ENCODE measurements at places on chromosomes 4 and X.

DNA sequence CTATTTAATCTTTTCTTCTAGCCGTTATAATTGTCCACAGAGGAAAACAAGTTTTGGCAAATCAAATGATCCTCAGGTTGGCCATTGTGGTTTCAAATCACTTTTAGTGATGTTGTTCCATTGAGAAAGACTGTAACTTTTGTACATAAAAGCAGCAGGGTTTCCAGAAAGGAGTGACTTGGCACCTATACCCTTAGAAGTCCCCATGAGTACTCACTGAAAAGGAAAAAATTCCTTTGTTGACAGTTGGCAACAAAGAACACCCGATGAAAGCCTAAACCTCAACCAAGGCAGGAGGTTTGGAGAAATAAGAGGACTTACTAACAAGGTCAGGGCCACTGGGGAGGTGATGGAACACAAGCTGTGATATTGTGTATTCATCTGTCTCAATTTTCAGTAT, 474.4 kb downstream of the RAPGEF2 start:
- no peak for DNase-seq

DNA sequence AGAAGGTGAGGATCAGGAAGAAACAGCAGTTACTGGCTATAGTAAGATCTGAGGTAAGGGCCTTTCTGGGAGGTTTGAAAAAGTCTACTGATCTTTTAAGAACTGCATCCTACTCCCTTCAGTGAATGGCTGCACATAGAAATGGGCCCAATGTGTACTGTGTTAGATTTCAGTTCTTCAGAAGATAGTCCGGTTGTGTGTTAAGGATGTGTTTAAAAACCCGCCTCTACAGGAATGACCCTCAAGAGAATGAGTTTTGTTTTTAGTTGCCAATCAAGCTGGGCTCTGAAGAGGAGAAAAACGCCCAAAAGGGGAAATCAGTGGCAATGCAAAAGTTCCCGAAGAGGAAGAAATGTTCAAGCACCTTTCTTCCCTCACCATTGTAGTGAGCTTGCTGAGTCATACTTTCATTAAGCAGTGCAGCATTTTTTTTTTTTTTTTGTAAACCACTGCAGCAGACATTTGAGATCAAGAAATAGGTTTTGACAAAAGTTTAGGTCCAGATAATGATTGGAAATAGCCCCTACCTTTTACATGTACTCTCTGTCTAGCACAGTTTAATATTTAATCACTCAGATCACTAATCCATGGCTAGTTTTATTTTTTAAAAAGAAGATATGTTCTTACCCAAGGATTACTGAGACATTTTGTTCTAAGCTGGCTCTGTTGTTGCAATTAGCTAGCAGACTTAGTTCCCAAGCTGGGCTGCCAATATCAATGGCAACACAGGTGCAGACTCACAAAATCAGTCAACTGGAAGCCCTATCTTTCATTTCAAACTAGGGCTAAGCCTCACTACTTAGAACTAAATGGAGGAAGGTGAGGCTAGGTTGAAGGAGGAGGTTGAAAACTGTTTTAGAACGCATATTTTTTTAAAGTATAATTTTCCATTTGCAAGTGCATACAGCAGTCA, 7.0 kb upstream of the TRPC5OS start:
- peak; percentile 4 for DNase-seq

GRCh38 chr4:78336093-78336943, 215.3 kb upstream of the ANXA3 start:
- no peak for DNase-seq

GRCh38 chr4:120215350-120215749, 148.7 kb upstream of the MAD2L1 start:
- no peak for DNase-seq

DNA sequence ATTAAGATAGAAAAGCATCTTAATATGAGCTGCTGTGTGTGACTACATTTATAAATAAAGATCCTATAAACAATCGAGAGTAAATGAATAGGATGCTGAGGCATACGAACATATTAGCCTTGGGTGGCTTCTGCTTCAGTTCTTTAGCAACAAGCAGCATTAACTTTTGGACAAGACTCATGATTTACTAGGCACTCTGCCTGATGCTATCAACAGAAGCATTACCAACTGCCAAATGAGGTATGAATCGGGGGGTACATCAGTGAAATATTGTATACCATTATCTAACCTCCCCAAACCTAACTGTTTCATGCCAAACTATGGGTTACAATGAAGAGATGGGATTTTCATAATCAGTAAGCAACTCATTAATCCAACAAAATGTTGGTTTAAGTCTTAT, 113.1 kb downstream of the RAB28 start:
- DNase-seq = no peak

- DNase-seq = no peak
Observed at GRCh38 chr4:145795521-145795920, 115.6 kb downstream of the C4orf51 start.

DNA sequence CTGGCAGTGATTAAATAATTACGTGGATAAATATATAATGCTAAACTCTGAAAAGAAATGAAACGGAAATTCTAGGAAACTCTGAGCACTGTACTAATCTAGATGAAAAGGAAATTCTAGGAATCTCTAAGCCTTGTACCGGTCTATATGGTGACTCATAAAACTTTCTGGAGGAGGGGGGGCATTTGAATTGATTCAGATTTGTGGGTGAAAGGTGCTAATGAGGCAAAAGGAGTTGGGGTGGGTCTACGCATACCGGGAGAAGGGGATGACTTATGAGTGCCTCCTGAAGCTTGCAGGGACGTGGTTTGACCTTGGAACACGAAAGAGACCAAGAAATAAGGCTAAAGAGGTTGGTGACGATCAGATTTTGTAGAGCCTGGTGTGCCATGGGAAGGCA, 151.7 kb upstream of the CASK start:
- DNase-seq = no peak

DNA sequence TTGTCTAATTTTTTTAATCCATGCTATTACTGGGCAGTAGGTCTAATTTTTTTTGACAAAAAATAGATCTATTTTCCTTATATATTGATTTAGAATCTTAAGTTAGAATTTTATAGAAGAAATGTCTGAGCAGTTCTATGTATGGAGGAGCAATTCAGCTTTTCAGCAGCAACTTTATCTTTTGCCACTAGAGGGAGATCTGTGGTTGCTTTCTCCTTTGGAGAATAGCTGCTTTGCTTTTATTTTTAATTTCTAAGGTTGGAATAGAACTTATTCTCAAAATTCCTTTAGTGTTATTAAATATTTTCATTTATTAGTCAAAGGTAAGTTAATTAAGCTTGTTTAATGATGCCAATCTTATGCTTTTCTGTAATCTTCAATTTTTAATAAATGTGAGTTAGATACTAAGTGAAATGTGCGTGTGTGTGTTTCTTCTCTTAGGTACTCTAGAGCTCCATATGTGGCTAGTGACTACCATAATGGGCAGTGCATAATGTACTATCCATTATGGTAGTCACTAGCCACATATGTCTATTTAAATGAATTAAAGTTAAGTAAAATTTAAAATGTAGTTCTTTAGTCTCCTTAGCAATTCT, 29.3 kb downstream of the FAM199X start:
- peak; percentile 36 for DNase-seq

DNA sequence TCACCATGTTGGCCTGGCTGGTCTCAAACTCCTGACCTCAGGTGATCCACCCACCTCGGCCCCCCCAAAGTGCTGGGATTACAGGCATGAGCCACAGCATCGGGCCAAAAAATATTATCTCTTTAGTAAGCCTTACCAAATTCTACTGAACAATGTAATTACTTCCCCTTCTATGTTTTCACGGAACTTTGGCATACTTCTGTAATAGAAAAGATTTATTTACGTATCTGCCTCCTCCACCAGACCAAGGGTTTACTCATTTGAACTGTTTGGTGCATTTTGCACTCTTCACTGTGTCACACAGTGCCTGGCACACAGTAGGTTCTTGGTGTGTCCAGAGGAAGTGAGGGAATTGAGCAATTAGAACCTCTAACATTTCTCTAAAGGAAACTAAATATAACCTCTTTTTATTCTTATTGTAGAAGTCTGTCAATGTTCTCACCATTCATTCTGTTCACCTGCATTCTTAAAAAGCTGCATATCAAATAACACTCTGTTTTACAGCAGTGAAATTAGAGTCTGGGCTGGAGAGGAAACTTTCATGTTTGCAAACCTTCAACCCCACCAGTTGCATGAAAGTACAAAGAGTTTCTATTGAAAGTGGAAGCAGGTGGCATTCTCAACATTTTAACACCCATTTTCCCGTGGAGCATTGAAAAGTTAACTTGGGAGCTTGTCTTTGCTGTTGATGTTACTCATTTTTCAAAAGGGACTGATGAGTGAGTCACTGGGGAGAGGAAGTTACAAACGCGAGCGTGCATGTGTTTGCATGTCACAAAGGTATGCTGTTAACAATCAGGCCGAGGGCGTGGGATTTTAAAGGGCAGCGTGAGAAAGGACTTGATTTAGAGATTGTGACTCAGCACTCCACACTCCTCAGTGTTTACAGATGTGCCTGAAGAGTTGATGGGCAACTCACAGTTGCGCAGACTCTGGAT, 314.1 kb downstream of the STK32B start:
- peak; percentile 48 for DNase-seq

- DNase-seq = no peak
Observed at GRCh38 chrX:149013081-149013480, 492.0 kb downstream of the IDS start.

- DNase-seq = no peak
Observed at GRCh38 chrX:119895843-119896326, at the start of gene AKAP14. Gene AKAP14 (plus strand): TSS chrX:119895893. CDS start chrX:119903224, 7,331 bp downstream.

- no peak for DNase-seq
Observed at GRCh38 chrX:16610121-16610621, 39.8 kb upstream of the S100G start.

DNA sequence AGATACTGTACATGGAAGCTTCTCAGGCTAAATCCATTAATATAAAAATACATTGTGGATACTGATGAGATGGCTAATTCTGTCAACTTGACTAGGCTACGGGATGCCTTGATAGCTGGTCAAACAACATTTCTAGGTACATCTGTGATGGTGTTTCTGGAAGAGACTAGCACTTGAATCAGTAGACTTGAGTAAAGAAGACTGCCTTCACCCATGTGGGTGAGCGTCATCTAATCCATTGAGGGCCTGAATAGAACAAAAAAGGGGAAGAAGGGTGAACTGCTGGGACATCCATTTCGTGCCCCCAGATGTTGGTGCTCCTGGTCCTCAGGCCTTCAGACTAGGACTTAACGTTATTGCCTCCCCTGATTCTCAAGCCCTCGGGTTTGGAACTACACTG, 3.7 kb upstream of the SRP72 start:
- DNase-seq = no peak

- peak; percentile 1 for DNase-seq
Observed at GRCh38 chr4:121632636-121633035, 64.1 kb downstream of the ANXA5 start.

GRCh38 chr4:76270244-76271175, 19.0 kb downstream of the FAM47E start:
- no peak for DNase-seq

DNA sequence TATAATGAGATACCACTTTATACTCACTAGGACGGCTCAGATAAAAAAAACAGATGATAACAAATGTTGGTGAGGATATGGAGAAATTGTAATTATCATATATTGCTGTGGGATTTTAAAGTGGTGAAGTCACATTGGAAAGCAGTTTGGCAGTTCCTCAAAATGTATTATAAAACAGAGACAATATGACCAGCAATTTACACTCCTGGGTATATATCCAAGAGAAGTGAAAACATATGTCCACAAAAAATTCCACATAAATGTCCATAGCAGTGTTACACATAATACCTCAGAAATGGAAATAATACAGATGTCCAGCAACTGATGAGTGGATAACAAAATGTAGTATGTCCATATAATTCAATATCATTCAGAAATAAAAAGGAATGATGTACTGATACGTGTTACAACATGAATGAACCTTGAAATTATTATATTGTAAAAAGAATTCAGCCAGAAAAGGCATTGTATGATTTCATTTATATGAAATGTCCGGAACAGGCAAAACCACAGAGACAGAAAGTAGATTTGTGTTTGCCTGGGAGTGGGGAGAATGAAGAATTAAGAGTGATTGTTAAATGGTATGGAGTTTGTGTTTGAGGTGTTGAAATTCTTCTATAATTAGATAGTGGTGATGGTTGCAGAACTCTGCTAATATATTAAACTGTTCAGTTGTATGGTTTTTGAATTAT, 220.9 kb downstream of the SLC7A11 start:
- no peak for DNase-seq

DNA sequence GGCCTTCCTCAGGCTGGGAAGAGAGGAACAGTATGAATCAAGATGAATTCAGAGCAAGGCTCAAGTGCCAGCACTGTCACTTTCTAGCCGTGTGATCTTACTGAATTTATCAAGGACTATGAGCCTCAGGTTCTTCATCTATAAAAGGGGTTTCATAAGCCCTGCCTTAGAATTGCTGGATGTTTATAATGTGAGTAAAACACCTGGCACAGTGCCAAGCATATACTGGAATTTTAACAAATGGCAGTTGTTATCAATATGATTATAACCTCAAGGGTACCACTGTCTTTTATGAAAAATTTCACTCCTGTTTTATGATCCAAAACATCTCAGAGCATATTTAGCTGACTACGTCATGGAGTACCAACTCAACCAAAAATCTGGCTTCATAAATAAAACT, 4.0 kb downstream of the MAGEC2 start:
- DNase-seq = no peak

DNA sequence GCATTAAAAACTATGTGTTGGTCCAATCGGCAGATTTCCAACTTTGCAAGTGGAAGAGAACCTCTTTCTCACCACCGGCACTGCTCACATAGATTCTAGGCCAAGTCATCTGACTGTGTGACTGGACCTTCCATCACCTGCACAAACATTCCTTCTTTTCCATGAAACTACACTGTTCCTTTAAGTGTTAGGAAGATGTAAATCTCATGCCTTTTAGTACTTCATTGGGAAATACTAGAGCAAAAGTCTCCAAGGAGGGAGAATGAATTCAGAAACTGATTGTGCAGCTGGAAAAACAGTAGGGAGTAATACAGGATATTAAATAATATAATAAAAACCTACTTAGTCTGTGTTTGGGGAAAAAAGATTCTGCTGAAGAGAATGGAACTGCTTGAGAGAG, 238.2 kb downstream of the GPC3 start:
- DNase-seq = no peak

DNA sequence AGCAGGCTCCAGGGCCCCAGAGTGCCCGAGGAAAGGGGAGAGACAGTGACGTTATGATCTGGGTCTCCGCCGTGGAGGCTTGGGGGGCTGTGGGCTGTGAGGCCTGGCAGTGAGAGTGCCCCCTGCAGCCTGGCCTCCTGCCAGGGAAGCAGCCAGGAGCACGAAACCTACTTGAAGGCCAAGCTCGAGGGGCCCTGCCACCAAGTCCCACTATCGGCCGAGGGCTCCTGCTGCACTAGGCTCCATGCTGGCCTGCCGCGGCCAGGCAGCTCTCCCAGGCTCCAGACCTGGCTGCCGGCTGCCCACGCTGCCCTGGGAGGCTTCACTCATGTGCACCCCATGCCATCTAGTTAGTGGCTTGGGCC, 18.7 kb downstream of the FLNA start:
- DNase-seq = no peak

DNA sequence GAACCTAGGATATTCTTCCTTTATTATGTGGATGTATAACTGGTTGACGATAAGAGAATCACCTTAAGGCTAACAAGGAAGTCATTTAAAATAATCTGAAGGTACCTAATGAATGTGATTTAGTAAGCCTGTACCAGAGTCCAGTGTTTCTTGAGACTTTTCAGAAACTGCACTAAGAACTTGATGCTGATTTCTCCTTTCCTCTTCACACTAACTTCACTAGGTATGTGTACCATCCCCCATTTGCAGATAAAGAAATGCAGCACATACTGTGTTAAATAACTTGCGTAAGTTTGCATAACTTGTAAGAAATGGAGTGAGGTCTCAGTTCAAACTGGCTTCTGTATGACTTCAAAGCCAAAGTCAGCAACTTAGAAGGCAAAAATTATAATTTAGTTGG, 63.3 kb downstream of the ELOVL6 start:
- no peak for DNase-seq

GRCh38 chr4:98260047-98260578, 1.1 kb upstream of the RAP1GDS1 start:
- no peak for DNase-seq

All from NCI-H460 (cell line).